Endodermal cell (in vitro differentiated cells): ENCODE measurements at places on chromosomes 16 and 17. TPM values are rescaled to one million over a fixed set of nuclear protein-coding genes. Genes with fewer than 3 reads are reported as not detected.

DNA sequence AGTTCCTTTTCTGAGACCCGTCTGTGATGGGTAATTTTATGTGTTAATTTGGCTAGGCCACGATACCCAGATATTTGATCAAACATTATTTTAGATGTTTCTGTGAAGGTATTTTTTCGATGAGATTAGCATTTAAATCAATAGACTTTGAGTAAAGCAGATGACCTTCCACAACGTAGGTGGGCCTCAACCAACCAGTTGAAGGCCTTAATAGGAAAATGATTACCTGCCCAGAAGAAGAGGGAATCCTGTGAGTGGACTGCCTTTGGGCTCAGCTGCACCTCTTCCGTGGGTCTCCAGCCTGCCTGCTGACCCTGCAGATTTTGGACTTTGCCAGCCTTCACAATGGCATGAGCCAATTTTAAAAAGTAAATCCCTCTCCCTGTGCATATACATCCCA lies 61.6 kb upstream of the WSB1 start:
- no peak for DNase-seq

GRCh38 chr16:79329166-79329521 lies 271.4 kb downstream of the MAF start:
- no peak for DNase-seq

DNA sequence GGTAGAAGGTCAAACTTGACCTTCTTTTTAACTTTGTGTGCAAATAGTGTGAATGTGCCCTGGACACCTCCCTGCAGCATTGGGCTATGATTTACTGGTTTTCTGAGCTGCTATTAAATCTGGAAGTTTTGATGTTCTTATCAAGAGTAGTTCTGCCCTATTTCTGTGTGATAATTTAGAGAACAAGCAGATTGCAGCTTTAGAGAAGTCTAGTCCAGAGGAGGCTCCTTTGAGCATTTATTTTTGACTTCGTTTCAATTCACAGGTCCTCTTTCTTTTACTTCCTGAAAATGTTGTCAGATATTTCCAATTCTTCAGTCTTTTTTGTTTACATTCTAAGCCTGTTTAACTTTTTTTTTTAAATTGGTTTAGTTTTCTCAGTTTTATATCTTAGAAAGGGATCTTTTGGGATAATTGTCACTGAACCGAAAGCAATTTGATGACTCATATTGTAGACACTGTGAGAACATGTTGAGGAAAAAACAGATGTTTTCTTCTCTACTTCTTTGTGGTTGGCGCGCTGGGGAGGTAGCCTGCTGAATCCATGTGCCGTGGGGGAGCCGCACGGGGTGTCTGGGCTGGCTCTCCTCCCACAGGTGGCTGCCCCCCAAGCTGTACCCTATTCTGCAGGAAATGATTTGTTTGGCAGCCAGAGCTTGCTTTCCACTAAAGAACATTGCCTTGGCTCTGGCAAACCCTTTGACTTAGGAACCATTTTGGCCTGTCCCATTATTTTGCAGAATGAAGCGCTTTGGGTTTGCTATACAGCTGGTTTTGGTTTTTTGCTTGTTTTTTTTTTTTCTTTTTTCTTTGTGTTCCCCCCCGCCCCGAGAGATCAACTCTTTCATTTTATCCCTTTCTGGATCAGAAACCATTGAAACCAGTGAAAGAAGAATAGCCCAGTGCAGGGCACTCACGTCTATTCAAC lies 53.4 kb downstream of the MFSD11 start:
- DNase-seq = no peak

DNA sequence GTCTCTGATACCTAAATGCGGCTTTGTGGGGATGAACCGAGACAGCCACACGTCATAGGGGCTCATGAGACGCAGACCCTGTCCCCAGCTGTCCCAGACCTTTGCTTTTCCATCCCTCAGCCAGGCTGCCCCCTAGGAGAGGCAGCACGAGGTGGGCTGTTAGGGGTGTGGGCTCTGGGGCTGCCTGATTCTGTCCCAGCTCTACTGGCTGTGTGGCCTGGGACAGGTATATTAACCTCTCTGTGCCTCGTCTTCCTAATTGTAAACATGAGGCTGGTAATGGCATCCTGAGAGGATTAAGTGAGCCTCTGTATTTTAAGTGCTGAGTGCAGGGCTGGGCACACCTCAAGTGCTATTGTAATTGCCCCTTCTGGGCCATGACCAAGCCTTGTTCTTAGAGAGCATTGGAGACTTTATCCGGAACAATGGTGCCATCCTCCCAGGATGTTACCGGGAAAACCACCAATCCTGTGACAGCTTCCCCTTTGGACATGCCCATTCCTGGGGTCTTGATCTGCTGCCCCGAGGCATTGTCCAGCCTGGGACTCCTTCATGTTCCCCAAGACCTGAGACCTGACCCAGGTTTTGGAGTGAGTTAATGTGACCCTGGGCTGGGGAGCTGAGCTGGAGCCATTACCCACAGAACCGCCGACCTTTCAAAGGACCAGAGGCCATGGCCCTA lies 5.1 kb downstream of the ADGRG1 start:
- no peak for DNase-seq

Gene DOC2A
- 5.6 to 6.2 TPM (median 6.0 TPM) in 3 replicates for total RNA-seq

Gene TSPOAP1
- total RNA-seq = 36.8 to 46.1 TPM (median 41.8 TPM) in 3 replicates
